Posterior cingulate gyrus (tissue), 11 donors: ENCODE measurements at places on chromosomes 3 and 15.

DNA sequence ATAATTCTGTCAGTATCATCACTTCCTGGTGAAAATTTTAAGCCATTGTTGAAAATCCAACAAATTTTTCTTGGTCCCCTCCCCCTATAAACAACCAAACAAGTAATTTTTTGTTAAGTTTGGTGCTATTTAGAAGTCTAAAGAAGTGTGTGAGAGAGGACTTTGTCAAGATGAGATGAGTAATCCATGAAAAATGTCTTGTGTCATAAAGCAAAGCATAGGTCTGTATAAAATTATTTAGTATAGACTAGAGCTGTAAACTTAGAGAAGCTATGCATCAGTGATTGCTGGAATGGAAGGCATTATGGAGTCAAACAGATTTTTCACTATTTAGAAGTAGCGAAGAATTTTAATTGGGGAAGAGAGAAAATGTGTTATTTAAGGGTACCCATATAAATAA is 31.4 kb downstream of the MAPK6 start:
- DNase-seq: no peak

- DNase-seq: no peak
Observed at GRCh38 chr3:173958805-173959204, 561.3 kb downstream of the NLGN1 start.

- DNase-seq: no peak
Observed at GRCh38 chr15:65611888-65612615, 1.1 kb upstream of the INTS14 start.

DNA sequence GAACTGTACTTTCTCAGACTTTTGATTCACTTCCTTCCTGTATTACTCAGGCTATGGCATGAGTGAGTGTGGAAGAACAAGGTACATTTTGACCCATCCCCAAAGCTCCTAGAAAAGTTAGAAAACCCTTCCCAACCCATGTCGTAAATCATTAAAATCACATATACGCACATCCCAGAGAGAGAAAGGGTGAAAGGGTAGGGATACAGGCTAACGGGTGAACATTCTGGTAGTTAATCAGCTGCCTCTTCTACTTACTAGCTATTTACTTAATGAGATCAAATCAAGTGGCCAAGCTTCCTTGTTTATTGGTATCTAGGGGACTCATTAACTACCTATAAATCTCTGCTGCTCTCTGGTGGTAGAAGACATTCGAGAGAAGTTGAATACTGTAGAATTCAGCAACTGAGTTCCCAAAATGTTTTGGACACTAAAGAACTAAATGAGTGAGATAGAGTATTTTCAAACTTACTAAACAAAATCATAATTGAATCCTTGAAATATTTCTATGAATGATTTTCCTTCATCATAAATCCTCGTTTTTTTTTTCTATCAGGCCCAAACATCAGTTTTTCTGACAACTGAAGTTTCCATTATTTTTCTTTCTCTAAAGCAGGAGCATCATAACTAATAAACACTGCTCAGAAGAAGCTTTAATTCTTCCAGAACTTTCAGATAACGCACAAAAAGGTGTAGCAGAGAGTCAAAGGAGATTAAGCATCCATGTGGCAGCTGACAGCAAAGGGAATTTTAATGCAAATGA is 124.2 kb downstream of the IMPG2 start:
- DNase-seq: no peak

- no peak for DNase-seq
Observed at GRCh38 chr3:105771392-105771791, 97.4 kb downstream of the CBLB start.

GRCh38 chr15:84949043-84949442 is 32.6 kb upstream of the PDE8A start:
- DNase-seq: no peak

DNA sequence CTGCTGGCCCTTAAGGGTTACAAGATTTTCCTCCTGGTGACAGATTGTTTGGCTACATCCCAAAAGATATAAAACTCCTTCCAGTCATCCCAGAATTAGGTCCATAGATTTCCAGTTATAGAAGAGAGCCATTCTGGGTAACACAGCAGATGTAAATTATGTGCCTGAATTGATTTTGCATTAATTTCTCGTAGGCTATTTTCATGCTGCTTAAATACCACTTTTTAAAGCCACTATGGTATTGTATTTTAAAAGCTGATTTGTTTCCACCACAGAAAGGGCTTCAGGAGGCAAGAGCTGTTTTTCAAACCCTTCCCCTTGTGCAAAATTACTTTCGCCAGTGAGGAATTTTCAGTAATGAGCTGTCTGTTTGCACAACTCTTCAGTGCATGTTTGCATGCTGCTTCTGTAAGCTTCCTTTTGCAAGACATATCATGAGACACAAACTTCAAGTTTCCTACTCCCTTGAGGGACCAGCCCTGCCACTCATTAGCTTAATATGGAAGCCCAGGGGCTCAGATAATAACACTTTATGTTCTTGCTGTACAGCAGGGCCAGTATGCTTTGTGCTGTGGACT is 105.4 kb upstream of the TNIK start:
- no peak for DNase-seq

DNA sequence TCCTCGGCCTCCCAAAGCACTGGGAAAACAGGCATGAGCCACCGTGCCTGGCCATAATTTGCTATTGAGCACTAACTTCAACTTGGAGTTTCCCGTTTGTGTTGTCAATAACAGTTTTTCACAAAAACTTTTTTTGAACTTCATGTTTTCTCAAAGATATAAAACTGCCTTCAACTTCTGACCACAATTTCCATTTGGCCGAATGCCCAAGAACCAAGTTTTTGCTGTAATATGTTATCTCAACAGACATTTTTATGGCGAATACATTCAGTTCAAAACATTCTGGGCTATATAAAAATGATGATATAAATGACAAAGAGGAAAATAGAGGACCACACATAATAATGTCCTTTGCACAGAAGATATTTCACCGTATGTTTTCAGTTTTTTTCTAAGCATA is 56.4 kb downstream of the NEDD4 start:
- no peak for DNase-seq

- DNase-seq: no peak
Observed at GRCh38 chr3:18208091-18208490, 217.0 kb downstream of the SATB1 start.

GRCh38 chr3:139227165-139227564 is 116.7 kb upstream of the MRPS22 start:
- DNase-seq: no peak

GRCh38 chr15:80267658-80268057 is 15.6 kb upstream of the CTXND1 start:
- DNase-seq: no peak

GRCh38 chr3:143207338-143207961 is 87.9 kb downstream of the CHST2 start:
- DNase-seq: no peak

GRCh38 chr3:110971010-110971601 is 100.5 kb upstream of the NECTIN3 start:
- no peak for DNase-seq

DNA sequence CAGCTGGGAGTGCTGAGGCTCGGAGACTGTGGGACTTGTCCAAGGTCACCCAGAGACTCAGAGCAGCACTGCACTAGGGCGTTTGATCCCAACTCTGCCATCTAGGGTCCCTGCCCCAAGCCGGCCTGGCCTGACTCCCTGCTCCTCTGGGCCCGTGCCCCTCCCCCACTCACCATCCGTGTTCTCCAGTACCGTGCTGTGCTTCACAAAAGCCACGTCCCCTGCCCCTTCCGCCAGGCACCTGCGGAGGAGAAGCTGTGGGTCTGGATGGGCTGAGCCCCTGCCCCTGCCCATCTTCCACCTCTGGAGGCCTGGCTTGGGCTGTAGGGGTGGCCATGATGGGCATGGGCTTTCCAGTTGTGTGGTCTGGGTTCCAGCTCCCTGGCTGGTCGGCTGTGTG is 8.4 kb downstream of the MELTF start:
- DNase-seq: no peak

DNA sequence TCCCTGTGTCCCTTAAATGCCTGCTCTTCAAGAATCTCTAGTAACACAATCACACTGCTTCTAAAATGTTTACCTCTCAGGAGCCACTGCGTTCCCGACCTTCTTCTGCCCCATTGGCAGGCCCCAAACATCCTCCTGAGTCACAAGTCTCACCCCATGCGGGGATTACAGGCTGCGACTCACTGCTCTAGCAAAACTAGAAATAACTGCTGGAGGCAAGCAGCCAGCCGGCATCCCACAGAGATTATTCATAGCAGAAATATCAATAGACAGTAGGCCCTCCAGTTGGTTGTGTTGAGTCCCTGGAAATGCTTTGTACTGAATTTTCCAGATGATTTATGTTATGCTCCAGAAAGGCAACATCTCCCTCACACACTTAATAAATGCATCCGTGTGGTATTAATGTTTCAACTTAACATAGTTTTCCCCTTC is 64.8 kb downstream of the RFTN1 start:
- no peak for DNase-seq

GRCh38 chr3:177781686-177782161 is 584.4 kb upstream of the TBL1XR1 start:
- no peak for DNase-seq

- no peak for DNase-seq
Observed at GRCh38 chr3:94616833-94617232, 554.0 kb downstream of the NSUN3 start.

- DNase-seq: no peak
Observed at GRCh38 chr3:59082106-59082505, 32.3 kb upstream of the CFAP20DC start.

- no peak for DNase-seq
Observed at GRCh38 chr15:34616613-34617012, 33.2 kb upstream of the GOLGA8B start.
